ENCODE measurements at places on chromosomes 13 and 19.

DNA sequence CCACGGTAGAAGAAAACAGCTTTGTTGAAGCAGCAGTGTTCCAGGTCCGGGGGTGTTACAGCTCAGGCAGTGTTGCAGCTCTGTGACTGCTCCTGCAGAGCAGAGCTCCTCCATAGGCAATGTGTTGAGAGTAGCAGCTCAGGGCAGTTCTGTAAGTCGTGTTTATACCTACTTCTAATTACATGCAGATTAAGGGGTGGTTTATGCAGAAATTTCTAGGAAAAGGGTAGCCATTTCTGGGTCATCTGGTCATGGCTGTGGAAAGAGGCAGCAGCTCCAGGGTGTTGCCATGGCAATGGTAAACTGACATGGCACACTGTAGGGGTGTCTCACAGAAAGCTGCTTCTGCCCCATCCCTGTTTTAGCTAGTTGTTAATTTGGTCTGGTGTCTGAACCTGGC is 316.4 kb downstream of the GPC5 start:
- DNase-seq: no peak

DNA sequence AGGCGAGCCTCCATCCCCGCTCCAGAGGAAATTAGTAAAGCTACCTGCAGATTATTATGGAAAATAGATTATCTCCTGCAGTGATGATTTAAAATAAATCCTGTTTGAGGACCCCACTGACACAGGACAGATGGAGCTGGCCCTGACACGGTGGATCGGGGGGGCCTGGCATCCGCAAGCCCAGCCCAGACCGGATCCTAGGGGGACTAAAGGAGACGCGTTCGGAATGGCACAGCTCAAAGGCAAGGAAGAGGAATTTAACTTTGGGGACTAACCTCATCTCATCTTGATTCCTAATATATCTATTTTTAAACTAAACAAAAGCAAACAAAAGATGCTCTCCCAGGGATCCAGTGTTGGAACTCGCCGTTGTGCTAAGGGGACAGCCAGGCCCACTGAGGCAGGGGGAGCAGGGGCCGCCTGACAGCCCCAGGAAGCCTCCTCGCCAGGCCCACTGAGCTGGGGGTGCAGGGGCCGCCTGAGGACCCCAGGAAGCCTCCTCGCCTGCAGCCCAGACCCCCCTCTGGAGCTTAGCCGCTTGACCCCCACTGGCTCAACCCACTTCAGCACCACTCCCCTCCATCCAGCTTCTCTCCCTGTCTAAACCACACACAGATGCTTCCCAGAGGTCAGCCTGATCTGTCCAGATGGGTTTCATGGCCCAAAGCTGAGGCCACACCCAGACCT is 78.6 kb downstream of the SPACA7 start:
- no peak for DNase-seq

DNA sequence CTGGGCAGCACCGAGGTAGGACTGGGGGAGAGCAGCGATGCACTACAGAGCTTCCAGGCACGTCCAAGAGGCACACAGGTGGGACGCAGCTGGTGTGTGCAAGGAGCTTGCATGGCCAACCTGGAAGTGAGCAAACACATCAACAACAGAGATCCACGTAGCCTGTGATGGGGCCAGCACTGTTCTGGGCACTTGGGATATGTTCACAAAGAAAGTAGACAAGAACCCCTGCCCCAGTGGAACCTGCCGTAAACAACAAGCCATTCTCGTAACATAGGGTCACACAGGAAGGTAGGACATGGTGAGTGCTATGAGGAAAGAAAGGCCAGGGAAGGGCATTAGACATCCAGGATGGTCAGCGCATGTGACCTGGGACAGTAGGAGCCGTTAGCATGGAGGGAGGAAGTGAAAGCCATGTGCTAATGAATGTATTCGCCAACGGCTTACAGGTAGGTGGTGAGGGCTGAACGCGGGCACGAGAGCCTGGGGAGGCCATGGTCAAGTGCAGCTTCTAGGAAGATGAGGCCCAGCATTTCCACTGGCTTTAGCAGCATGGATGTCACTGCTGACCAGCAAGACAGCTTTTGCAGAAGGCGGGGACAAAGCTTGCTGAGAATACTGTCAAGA is 105.5 kb downstream of the TEX26 start:
- DNase-seq: no peak

- no peak for DNase-seq
Observed at GRCh38 chr13:84730376-84730775, 848.1 kb upstream of the SLITRK1 start.

- no peak for DNase-seq
Observed at GRCh38 chr13:105452895-105453294, 1082.6 kb downstream of the EFNB2 start.

DNA sequence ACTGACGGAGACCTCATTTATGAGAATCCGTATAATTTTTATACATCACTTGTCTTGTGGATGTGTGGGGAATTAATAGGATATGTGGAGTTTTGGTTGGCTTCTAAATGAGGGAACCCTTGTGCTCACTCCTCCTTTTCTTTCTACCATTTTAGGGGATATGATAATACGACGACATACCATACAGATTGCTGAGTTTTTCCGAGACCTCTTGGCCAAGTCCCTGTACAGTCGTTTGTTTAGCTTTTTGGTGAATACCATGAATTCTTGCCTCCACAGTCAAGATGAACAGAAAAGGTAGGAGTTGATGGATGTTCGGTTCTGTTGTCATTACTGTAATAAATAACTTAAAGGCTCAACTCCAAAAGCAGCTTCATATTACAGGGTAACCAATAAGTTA is 335.2 kb downstream of the MYO16 start:
- no peak for DNase-seq

DNA sequence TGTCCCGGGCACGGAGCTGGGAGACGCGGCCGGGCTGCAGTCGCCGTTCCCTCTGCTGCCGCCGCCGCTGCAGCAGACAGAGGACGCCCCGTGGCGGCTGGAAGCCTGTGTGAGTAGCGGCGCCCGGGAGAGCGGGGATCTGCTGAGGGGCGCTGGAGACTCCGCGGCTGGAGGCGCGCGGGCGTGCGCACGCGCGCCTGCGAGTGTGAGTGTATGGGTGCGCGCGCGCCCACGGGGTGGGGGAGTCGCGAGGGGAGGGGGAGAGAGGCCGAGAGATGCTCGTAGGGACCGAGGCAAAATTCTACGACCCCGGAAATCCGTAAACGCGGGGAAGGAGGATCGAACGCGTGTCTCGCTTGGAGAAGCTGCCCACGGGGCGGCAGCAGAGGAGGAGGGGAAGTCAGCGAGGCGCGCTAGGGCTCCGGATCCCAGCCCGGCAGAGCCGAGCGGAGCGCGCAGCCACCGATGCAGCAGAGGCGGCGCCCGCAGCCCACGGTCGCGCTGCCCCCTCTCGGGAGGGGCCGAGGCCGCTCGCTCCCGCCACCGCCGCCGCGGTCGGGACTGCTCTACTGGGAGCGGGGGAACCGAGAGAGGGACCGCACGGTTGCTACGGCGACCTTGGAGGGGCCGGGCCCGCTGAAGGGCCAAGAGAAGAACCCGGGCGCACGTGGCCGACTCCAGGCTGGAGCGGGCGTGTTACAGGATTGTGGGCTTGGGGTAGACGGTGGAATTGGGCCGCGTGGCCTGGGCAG is at the start of gene ENOX1:
TSS of gene ENOX1 (minus strand) at position 207 of the 752 bp plus-strand sequence.
- no peak for DNase-seq

DNA sequence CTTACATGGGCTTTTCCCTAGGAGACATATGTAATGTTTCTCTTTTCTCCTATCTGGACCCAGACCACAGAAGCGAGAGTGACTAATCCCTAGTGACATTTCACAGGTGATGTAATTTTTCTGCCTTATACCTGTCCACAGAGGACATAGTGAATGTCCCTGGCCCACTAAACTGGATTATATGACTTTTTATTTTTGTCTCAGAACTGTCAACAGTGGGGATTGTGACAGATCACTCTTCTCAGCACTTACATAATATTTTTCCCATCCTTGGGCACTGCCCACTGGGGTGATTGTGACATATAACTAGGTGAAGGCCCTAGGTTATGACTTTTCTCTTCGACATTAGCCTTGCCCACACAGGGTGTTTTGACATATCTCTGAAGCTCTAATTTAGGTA is 7.9 kb upstream of the ZNF726 start:
- DNase-seq: no peak

DNA sequence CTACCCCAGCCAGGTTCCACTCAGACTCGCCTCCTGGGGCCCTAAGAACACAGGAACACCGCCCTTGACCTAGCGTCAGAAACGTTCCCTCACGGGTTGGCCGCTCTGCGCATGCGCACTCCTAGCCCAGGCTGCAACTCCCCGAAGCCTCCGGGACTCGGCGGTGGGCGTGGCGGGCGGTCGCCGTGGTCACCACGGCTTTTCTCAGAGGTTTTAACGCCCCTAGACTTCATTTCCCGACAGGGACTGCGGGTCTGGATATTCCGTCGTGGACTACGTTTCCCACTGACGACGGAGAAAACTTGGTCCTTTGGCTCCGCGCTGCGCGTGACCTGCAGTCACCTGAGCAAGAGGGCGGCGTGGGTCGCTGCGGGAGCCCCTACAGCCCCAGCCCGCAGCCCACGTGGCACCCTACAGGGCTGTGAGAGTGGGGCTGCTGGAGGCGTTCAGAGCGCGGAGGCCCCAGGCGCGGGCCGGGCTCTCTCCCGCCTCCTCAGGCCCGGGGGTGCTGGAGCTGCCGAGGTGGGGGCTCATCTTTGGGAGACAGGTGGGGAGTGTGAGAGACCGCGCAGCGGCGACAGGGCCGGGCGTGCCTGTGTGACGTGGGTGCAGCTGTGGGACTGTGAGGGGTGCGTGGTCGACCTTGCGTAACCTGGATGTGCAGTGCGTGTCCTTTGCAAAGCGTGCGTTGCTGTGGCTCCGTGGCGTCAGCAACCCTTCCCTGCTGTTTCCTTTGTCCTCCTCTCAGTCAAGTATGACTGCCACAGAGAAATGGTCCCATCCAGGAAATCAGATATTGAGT is 38.0 kb upstream of the ZNF573 start:
- DNase-seq: peak; percentile 10
